Karpas-422 (cell line): ENCODE measurements at places on chromosomes 7 and 10.

- peak; percentile 62 for DNase-seq
Measured at GRCh38 chr10:33157103-33157502, 177.4 kb downstream of the NRP1 start.

- DNase-seq = peak; percentile 51
Measured at GRCh38 chr7:157117796-157118195, 20.9 kb upstream of the UBE3C start.

DNA sequence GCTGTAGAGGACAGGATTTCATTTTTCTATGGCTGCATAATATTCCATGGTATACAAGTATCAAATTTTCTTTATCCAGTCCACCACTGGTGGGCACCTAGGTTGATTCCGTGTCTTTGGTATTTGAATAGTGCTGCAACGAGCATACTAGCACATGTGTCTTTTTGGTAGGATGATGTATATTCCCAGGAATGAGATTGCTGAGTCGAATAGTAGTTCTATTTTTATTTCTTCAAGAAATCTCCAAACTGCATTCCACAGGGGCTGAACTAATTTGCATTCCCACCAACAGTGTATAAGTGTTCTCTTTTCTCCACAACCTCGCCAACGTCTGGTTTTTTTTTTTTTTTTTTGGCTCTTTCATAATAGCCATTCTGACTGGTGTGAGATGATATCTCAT is 550.0 kb downstream of the REEP3 start:
- no peak for DNase-seq

DNA sequence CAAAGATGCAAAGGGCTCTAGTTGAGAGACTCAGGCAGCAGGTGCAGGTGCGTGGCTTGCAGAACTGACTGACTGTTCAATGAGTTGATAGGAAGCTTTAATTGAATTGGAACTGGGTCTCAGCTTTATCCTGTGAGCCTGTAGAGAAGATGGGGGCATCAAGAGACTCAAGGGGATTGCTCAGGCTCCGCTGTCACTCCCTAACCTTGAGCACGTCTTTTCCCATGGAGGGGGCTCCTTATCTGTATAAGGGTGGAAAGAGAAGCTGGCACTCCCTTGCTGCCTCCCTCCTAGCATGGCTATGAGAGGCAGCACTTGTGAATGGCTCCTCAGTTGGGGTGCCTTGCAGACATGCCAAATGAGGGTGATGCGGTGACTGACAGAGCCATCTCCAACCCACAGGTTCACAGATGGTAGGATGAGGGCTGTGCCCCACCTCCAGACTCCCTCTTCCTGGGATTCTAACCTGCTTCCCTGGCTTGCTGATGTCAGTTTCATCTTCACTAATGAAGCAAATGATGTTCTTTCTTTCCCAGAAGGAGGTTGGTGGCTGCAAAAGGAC is 12.4 kb upstream of the PLEKHA1 start:
- no peak for DNase-seq

GRCh38 chr10:132400547-132401151 is 3.6 kb downstream of the PWWP2B start:
- DNase-seq = no peak

DNA sequence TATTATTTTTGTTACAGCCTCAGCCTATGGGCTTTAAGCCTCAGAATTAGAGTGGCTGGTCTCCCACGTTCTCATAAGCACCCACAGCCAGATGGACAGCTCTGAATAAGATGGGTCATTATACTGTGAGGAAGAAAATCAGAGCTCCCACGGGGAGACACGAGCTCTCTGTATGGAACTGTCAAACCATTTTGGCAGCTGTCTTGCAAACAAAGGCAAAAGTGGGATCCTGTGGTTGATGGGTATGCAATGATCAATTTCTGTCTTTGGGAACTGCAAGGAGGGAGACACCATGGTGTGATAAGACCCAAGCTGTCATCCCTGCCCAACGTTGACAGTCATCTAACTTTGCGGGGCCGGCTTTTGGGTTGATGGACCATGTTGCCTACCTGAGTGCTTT is 614.3 kb downstream of the TYW1 start:
- DNase-seq = no peak

DNA sequence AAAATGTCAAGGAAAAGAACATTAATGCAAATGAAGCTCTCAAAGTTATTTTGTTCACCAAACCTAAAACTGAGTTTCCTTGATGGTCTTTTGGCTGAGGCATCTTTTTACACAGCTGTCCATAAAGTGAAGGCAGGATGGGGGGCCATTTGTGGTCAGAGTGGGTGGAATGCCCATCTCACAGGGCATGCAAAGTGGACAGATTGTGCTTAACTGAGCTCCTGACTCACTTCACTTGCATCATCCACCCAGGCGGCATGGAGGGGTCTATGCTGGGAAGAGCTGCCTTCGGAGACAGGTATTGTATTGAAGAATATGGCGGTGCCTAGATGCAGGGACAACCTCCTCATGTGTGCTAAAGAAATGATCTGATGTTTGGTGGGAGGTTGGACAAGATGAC is 905.3 kb downstream of the KCNMA1 start:
- no peak for DNase-seq

- no peak for DNase-seq
Measured at GRCh38 chr10:15426115-15426514, 55.0 kb upstream of the FAM171A1 start.

DNA sequence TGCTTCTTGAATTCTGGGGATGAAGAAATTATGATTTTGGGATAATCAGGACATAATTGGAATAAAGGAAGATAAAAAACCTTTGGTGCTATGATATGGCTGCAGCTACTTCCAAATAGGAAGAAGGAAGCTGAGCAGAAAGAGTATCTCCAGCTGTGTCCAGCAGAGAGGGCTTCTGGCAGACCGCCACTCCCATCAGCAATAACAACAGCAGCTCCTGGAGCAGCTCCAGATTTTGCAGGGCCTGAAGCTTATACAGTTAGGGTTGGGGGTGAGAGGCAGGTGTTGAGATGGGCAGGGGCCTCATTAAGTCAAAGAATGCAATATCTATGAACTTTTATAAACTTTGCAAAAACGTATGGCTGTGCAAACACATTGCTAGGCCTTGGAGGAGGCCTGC is 62.3 kb downstream of the C10orf120 start:
- DNase-seq = peak; percentile 34
